HuH-7 (cell line): ENCODE measurements at places on chromosomes 5 and 9.

GRCh38 chr5:90855296-90856010, 296.9 kb downstream of the ADGRV1 start:
- DNase-seq = no peak

- DNase-seq = no peak
These were observed 661.6 kb upstream of the C9orf72 start for GRCh38 chr9:28234894-28235277.

- peak; percentile 30 for DNase-seq
These were observed at the start of gene RETREG1 for GRCh38 chr5:16616536-16617273. Gene RETREG1 (minus strand): TSS chr5:16616997. CDS start chr5:16616971, 26 bp downstream.

- no peak for DNase-seq
These were observed 60.3 kb upstream of the SHB start for GRCh38 chr9:38129366-38129765.

- DNase-seq = no peak
These were observed 75.6 kb downstream of the DMRTA1 start for GRCh38 chr9:22522206-22522740.

DNA sequence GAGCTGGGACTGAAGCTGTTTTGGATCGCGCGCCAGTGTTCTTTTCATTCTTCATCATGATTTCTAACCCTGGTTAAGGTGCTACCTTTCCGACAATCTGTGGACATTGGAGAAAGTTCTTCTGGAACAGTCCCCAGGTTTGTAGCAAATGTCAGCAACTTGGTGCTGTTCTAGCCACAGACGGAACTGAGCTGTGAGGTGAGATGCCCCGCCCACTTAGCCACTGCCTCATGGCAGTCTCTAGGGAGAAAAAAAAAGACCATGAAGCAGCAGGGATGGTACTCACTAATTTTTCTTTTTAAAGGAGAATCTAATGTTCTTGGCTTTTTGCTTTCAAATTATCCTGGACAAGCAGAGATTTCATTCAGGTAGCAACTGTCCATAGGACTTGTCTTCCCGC, 72.1 kb upstream of the STK32A start:
- DNase-seq = no peak

- peak; percentile 56 for DNase-seq
These were observed at the start of gene AGXT2 for GRCh38 chr5:35047785-35048404. Gene AGXT2 (minus strand): TSS chr5:35047949. CDS start chr5:35047892, 57 bp downstream.
